ENCODE measurements at places on chromosomes 12 and 14. TPM values are rescaled to one million over a fixed set of nuclear protein-coding genes. Genes with fewer than 3 reads are reported as not detected.

Gene PRICKLE1
- 18.4 TPM for total RNA-seq

GRCh38 chr12:43444940-43445564 is 107.0 kb downstream of the ADAMTS20 start:
- no peak overlapping the region for H3K4me3 ChIP-seq
- H3K27me3 ChIP-seq, result no peaks in the 10 kb centered on the region
- H3K36me3 ChIP-seq, result no peaks in the 10 kb centered on the region
- H3K4me1 ChIP-seq, result no peaks in the 10 kb centered on the region

GRCh38 chr12:3035171-3035570 is 42.0 kb upstream of the TSPAN9 start:
- no peak overlapping the region for H3K4me3 ChIP-seq
- no peak overlapping the region for H3K27ac ChIP-seq
- no peaks in the 10 kb centered on the region for H3K27me3 ChIP-seq
- peaks cover 7% of the 10 kb centered on the region for H3K36me3 ChIP-seq
- peaks cover 4% of the 10 kb centered on the region for H3K4me1 ChIP-seq

Gene ULK1
- total RNA-seq, result 32.4 TPM

Gene LYZ
- 1,056 TPM for total RNA-seq

- H3K27me3 ChIP-seq, result no peaks in the 10 kb centered on the region
- no peaks in the 10 kb centered on the region for H3K36me3 ChIP-seq
- peak overlapping the region; percentile 98 for H3K27ac ChIP-seq
- H3K4me3 ChIP-seq, result peak overlapping the region; percentile 79
- no peak for DNase-seq
Observed at GRCh38 chr12:14366209-14367039, 942 bp downstream of the ATF7IP start.

Gene TAS2R19
- total RNA-seq, result 3.2 TPM

DNA sequence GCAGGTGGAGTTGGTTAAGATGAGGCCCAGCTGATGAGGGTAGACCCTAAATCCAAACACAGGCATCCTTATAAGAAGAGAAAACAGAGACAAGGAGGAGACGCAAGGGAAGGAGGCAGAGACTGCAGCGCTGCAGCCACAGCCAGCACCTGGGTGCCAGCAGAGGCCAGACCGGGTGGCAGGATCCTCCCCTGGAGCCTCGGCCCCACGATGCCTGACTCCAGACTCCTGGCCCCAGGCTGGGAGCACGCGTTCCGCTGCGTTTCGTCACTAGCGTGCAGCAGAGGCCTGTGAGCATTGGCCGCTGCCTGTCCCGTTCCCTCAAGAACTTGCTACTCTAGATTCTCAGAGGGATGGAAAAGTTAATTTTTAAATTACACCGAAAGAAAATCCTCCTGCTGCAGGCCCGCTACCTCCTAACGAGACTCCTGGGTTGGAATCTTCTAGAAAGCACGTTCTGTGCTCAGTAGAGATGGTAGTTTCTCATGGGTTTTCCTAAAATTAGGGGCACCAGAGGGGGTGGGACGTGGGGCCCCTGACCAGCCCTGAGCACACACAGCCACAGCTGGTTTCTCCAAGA is 57.7 kb upstream of the FBRSL1 start:
- peaks cover 17% of the 10 kb centered on the region for H3K4me1 ChIP-seq
- H3K4me3 ChIP-seq, result no peak overlapping the region
- no peak for DNase-seq
- peaks cover 24% of the 10 kb centered on the region for H3K27me3 ChIP-seq

DNA sequence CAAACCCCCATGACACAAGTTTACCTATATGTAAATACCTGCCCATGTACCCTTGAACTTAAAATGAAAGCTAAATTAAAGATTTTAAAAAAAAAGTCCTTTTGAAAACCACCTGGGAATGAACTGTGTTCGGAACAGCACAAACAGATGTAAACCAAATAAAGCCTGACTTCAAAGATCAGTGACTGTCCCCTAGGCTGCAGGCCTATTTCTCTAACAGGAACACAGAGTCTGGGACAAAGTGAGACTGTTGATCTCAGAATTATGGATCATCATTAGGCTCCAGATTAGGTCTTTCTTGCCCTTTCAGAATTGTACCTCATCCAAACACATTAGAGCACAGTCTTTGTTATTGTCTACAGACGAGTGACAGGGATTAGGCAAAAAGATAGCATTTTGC is 54.6 kb downstream of the PAH start:
- no peaks in the 10 kb centered on the region for H3K27me3 ChIP-seq
- no peaks in the 10 kb centered on the region for H3K36me3 ChIP-seq

Gene ANKRD33
- not detected for total RNA-seq

DNA sequence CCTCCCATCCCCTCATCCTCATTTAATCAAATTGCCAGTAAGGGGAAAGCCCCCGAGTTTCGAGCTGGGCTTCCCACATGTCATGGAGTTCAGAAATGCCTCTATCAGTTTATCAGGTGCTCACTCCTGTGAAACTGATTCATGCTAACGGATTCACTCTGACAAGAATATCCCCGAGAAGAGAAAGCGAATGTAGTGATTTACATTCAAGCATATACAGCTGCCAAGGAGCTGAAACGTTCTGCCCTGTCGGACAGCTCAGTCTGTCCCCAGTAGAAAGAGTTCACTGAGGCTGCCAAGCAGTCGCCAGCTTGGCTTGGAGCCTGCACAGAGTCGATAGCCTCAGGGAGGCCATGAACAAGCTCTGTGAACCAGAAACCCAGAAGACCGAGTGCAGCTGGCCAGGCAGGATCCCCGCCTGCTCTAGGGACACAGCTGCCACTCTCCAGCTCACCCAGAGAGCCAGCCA is 88.4 kb downstream of the TMCC3 start:
- no peak overlapping the region for H3K27ac ChIP-seq
- H3K27me3 ChIP-seq, result no peaks in the 10 kb centered on the region
- H3K36me3 ChIP-seq, result no peaks in the 10 kb centered on the region
- no peaks in the 10 kb centered on the region for H3K4me1 ChIP-seq
- no peak for DNase-seq
- H3K4me3 ChIP-seq, result no peak overlapping the region

DNA sequence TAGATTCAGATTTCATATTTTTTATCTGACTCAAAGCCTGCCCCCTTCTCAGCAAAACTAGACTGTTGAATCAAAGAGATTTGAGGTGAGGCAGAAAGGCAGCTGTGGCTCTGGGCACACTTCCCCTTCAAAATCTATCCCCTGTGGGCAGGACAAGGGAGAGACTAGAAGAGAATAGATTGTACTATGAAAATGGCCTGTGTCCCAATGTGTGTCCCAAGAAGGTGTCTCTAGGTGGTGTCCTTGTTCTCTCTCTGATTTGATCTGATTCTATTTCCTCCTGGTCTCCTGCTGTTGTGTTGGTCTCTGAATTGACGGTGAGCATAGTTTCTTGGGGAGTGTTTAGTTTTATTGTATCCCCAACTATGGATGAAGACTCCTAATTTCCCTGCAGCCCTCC is 565.8 kb upstream of the ATP2B1 start:
- no peaks in the 10 kb centered on the region for H3K27me3 ChIP-seq
- no peaks in the 10 kb centered on the region for H3K4me1 ChIP-seq
- no peak overlapping the region for H3K27ac ChIP-seq
- H3K36me3 ChIP-seq, result no peaks in the 10 kb centered on the region
- no peak for DNase-seq
- no peak overlapping the region for H3K4me3 ChIP-seq
